ENCODE measurements at places on chromosomes 5 and 9.
A peak's percentile ranks its signal among the peaks of the same experiment; 100 is the strongest.

DNA sequence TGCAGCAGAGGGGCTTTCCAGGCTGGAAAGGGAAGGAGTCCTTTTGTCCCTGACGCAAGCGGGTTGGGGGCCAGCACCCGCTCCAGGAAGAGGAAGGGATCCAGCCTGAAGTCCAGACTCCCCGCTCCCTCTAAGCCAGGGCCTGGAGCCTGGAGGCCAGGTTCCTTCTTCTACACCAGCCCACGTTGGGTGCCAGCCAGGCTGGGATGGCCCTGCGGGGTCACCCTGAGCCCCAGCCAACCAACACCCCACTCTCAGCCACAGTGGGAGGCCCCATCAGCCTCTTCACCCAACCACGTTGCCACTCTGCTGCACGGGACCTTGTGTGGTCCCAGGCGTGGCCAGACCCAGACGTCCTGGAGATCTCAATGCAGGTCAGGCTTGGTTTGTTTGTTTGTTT lies 970 bp upstream of the FUT7 start:
- DNase-seq, result no peak

- DNase-seq, result no peak
Observed at GRCh38 chr5:96752341-96753016, 55.3 kb downstream of the ERAP1 start.

DNA sequence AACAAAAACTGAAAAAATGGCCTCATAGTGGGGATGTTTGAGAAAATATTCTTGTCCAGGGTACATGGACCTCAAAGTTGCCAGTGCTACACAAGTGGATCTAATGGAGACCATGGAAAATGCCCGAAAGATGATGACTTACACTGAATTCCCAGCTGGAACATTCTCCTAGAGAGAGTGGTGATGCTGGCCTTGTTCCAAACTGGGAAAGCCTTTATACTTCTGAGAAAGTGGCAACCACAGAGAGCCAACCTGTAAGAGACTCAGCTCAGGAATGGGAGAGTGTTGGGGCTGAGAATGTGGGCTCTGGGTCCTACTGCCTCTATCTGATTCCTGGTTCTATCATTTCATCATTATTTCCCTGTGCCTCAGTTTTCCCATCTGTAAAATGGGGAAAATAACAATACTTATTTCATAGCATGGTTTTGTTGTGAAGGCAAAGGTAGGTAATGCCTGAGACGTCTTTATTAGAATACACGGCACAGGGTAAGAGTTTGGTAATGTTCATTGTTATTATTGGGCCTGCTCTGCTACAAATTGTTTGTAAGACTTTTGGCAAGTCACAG lies 229.0 kb upstream of the PANK3 start:
- DNase-seq, result no peak

- no peak for DNase-seq
Observed at GRCh38 chr5:173574983-173575382, 41.5 kb downstream of the BOD1 start.

- no peak for DNase-seq
Observed at GRCh38 chr5:63089147-63089546, 510.5 kb downstream of the LRRC70 start.

GRCh38 chr9:73741316-73741715 lies 589.7 kb downstream of the ANXA1 start:
- DNase-seq, result no peak

GRCh38 chr9:93674580-93675335 lies 98.4 kb downstream of the PHF2 start:
- DNase-seq, result peak; percentile 4

DNA sequence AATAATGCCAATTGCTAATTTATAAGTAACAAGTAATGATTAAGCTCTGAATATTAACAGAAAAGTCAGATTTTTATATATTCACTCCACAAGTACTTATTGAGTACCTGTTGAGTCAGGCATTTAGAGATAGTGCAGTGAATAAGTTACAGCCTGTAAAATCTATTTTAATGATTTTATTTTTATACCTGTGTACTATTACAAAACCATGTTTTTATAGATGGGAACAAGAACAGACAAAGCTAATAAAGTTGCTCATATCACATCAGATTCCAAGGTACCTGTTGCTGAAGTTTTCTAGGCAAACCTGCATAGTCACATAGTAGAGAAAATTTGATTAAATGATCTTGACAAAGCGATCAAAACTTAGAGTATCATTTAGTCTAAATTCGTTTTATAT lies 623.7 kb downstream of the EFNA5 start:
- DNase-seq, result no peak

DNA sequence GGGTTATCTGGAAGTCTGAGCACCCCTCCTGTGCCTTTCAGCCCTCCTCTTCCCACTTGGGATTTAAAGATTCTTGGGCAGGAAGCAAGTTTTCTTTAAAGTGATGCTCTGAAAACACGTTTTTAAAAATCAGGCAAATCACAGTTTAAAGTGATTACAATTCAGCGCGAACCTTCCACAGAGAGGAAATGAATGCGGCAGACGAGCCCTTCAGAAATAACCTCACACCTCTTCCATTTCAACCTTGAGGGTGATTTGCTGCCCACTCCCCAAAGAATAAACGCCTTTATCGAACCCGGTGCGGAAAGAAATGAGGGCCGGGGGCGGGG lies 2.3 kb upstream of the EFNA5 start:
- DNase-seq, result no peak

DNA sequence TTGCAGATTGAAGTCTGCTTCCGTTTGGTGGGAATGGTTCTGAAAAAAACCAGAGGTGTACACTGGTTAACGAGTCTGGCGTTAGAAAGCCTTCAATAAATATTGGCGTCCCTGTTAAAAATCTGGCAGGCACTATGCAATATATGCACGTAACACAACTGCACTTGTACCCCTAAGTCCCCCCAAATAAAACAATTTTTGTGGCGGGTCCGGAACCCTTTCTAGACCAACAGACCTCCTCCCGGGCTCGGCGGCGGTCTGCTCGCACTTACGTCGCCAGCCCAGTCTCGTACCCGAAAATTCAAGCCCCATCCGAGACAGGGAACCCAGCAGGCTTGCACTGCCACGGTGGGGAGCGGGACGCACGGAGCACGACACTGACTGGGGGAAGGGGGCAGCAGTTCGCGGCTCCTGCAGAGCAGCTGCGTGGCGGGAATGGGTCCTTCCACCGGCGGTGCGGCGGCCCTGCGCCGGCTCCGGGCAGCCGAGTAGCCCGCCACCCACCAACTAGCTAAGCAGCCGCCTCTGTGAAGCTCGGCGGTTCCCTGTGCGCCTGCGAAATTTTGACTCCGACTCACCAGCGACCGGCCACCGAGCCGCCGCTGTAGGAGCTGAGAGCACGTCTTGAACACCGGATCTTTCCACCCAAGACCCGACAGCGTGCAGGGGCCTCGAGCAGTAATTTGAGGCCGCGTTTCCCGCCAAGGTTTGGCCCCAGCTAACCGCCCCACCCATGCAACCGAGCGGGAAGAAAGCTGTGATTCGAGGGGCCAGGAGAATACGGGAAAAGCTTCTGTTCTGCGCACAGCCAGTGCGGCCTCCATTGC lies 3.9 kb downstream of the MCIDAS start:
- DNase-seq, result peak; percentile 25

- DNase-seq, result no peak
Observed at GRCh38 chr5:120062515-120062917, 401.6 kb upstream of the PRR16 start.

- peak; percentile 76 for DNase-seq
Observed at GRCh38 chr5:157265714-157266285, at the start of gene CYFIP2. CYFIP2 (plus strand) TSS chr5:157266123; CDS start chr5:157285362, 19,239 bp downstream.

- no peak for DNase-seq
Observed at GRCh38 chr5:2750026-2750757, 1.3 kb downstream of the IRX2 start.

GRCh38 chr5:157761690-157762621 lies 18.4 kb downstream of the LSM11 start:
- DNase-seq, result no peak

- DNase-seq, result no peak
Observed at GRCh38 chr5:39447968-39448367, 23.2 kb upstream of the DAB2 start.

- DNase-seq, result no peak
Observed at GRCh38 chr5:22722491-22722890, 130.7 kb downstream of the CDH12 start.

DNA sequence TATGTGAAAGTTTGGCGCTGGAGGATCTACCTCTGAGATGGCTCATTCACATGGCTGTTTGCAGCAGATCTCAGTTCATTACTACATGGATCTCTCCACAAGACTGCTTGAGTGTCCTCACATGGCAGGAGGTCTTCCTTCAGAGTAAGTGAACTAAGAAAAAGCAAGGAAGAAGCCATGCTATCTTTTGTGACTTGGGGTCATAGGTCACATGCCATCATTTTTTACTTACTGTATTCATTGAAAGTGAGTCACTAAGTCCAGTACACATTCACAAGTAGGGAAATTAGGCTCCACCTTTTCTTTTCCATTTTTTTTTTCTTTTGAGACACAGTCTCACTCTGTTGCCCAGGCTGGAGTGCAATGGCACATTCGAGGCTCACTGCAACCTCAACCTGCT lies 8.7 kb upstream of the CDKN2AIPNL start:
- DNase-seq, result no peak

- no peak for DNase-seq
Observed at GRCh38 chr9:93020771-93021670, 37.5 kb upstream of the SUSD3 start.

DNA sequence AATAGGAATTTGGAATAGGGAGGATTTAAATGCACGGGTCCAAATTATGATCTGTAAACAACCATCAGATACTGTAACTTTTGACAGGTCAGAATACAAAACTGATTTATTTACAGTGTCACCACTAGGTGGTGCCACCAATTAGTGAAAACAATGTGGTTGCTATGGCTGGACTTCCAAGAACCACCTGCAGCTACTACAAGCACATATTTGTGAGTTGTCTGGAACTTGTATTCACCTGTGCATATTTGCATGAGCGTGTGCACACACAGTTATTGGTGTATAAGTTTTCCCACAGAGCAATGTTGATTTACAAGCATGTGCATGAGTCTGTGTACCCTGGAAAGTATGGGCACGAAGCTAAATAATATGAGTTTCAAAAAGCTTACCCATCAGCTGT lies 3.0 kb upstream of the HRCT1 start:
- DNase-seq, result no peak

- DNase-seq, result no peak
Observed at GRCh38 chr9:133134388-133135145, 13.5 kb upstream of the RALGDS start.

DNA sequence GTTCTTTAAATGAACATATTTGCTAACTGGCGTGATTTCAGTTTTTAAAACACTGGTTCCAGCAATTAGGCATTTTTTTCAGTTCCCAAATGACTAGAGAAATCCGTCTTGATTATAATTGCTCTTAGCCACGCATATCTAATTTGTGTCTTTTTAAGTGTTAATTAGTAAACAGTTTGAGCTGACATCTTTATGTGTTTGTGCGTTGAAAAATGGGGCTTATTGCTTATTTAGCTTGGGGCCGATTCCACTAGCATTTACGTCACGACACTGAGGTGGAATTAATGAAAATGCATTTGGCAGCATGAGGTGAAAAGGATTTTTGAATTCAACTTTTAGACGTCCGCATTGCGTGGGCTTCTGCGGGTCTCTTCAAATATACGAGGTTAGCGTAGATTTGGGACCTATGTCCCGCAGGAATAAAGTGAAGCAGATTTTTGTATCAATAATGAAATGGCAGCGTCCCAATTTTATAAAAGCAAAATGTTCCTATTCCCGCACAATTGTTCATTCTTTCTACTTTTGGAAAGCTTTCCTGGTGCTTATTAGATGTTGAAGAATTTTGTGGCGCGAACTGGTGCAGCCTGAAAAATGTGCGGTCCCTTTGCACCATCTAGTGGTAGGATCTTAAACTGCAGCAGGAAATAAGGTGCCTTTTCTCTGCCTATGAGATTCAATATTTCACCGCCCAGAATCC lies 122.7 kb upstream of the LMX1B start:
- no peak for DNase-seq

- no peak for DNase-seq
Observed at GRCh38 chr5:107168848-107169752, 501.6 kb downstream of the EFNA5 start.

DNA sequence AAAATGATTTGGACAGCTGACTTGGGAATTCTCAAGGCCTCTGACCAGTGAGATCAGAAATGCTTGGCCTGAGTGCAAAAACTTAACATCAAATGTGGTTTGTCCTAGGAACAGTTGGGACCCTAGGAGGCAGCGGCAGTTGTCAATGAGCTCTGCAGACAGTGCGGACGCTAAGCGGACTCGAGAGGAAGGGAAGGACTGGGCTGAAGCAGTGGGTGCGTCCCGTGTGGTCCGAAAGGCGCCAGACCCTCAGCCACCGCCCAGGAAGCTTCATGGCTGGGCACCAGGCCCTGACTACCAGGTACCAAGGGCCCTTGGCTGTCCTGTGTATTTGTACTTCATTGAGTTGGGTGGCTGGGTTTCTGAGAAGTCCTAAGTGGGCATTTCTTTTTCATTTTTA lies 43.7 kb upstream of the POMT1 start:
- DNase-seq, result no peak

DNA sequence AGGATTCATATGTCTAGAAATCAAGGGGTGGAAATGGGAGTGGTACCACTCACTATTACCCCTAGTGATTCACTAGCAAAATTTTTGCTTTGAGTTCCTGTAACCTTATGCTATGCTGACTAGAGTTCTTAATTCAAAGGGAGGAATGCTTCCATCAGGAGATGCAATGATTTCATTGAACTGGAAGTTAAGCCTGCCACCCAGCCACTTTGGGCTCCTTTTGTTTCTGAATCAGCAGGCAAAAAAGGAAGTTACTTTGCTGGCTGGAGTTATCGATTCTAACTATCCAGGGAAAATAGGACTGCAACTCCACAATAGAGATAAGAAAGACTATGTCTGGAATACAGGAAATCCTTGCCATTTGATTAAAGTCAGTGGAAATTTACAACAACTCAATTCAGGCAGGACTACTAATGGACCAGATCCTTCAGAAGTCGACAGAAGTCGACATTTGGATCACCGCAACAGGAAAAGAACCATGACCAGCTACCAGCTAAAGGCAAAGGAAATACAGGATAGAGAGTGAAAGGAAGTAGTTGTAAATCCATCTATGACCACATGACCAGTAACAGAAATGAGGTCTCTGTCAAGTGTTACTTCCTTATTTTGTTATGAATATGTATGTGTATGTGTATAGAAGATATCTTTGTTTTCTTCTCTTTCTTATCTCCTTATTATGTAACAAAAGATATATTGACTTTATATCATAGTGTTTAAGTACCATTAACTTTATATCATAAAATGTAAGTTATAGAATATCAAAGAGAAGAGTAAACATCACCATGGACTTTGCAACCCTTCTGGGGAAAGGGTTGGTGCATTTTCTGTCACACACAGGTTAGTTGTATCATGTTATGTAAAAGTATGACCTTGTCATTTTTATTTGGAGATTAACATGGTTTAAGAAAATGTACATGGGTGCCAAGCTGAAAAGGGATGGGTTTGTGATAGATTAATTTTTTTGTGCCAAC lies 198.7 kb upstream of the HAPLN1 start:
- DNase-seq, result no peak

GRCh38 chr5:90689064-90689463 lies 130.5 kb downstream of the ADGRV1 start:
- no peak for DNase-seq

GRCh38 chr5:61465066-61465465 lies 133.0 kb downstream of the ZSWIM6 start:
- no peak for DNase-seq
